ENCODE measurements at places on chromosomes 11 and 22.

- DNase-seq: no peak
Observed at GRCh38 chr22:22099194-22099486, 116.6 kb upstream of the TOP3B start.

DNA sequence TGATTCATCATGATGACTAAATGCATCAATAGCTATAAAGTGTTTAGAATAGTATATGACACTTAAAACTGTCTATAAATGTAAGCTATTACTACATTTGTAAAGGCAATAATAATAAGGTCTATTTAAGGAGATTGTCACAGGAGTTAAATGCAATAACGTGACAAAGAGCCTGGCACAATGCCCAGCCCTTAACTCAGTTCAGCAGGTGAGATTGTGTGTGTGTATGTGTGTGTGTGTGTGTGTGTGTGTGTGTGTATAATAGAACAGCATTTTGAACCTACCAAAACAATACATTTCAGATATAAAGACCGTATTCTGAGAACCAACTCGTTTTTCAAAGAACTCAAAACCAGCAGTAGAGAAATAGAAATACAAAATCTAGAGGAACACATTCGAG is 177.5 kb downstream of the MYO18B start:
- DNase-seq: no peak

DNA sequence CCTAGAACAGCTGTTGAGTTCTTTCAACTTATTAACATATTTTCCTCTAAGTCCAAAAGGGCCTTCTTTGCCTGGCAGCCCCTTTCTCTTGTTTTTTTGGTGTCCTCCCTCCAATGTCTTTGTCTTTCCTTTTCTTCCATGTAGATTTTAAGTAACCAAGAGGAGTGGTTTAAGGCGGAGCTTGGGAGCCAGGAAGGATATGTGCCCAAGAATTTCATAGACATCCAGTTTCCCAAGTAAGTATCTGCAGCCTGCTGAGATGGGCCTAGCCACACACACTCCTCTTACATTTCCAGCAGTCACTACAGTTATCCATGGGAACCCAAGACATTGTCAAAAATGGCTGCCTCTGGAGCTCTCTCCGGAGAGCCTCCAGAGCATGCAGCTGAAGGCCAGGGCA is 4.5 kb upstream of the TMA7B start:
- no peak for DNase-seq

DNA sequence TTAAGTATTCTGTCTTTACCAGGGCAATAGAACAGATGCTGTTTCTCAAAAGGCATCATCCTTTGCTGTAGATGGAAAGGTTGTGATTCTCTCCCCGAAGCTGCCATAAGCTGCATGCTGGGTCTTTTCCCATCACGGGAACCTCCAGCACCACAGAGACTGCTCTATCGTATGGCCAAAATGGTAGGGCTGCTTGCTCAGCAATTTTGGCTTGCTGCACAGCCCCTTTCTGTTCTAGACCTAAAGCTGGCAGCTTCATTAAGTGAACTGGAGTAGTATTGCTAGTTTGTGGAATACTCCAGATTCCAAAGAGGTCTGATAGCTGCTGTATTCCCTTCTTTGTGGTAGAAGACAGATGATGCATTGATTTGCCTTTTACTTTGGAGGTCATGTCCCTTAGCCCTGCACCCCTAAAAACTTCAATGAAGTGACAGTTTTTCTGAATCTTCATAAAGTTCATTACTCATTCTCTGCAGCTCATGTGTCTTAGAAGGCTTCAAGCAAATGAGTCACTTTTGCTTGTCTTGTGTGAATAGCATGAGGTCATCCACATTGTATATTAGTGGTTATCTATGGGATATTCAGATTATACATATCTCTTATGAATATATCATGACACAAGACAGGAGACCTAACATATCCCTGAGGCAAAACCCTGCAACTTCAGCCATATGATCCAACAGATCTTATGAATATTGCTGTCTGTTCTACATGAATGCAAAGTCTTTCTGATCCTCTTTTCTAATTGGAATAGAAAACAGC is 245.3 kb downstream of the FAM76B start:
- no peak for DNase-seq

GRCh38 chr22:46731246-46732040 is 6.6 kb downstream of the CERK start:
- DNase-seq: no peak

DNA sequence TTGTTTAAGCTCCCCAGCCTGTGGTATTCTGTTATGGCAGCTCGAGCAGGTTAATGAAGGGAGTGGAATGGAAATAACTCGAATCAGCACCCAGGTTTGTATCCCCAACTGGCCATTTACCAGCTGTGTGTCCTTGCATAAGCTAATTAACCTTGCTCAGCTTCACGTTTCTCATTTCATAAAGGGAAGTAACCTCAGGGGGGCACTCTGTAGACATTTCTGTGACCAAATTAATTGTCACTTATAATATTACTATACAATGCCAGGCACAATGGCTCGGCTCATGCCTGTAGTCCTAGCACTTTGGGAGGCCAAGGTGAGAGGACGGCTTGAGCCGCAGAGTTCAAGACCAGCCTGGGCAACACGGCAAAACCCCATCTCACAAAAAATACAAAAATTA is 13.8 kb downstream of the ADA2 start:
- peak; percentile 55 for DNase-seq

- DNase-seq: peak; percentile 83
Observed at GRCh38 chr11:35419184-35419829, at the start of gene SLC1A2. Gene SLC1A2, minus strand, starts transcription at chr11:35419558. Its CDS starts 592 bp downstream, at chr11:35418966.

GRCh38 chr11:121898903-121899302 is 217.1 kb downstream of the BLID start:
- DNase-seq: no peak

GRCh38 chr11:27046956-27047355 is 6.3 kb downstream of the BBOX1 start:
- DNase-seq: no peak

- no peak for DNase-seq
Observed at GRCh38 chr11:15213471-15214231, 98.9 kb downstream of the INSC start.

- DNase-seq: peak; percentile 39
Observed at GRCh38 chr11:86174101-86175046, 70.2 kb upstream of the EED start.

DNA sequence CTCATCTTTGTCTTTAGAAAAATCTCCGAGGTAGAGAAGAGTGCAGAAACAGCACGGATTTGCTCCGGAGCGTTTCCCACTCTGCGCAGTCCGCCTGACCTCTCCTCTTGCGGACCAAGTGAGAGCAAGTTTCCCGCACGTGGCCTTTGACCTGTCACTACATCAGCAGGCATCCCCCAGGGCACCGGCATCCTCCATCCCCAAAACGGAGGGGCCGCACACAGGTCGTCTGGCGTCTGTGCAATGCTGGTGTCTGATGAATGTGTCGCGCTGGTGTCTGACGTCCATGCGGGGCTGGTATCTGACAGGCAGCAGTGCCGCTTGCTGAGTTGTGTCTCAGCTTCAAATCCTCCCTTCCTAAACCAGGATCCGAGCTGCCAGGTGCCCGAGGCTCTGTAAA is 739 bp upstream of the MRGPRE start:
- DNase-seq: no peak

- DNase-seq: peak; percentile 79
Observed at GRCh38 chr22:26330971-26331625, 98.0 kb upstream of the ASPHD2 start.

DNA sequence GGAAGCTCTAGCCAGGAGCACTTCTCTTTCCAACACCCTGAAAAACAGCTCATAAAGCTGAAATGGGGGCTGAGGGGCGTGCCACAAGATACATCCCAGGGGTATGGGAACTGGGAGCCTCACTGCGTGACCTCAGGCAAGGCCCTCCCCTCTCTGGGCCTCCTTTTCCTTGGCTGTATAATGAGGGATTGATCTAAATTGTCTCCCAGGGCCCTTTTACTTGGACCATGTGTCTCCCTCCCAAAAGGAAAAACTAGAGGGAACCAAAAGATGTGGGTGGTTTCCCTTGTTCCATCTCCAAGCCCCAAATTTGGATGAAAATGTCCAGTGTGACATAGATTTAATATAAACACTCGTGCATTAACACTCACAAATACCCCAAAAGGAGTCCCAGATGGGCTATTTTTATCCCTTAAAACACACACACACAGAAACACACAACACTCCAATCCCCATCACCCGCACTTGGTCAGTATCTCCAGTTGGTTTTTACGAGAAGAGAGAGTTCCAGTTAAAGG is 25.9 kb upstream of the SMTN start:
- no peak for DNase-seq

DNA sequence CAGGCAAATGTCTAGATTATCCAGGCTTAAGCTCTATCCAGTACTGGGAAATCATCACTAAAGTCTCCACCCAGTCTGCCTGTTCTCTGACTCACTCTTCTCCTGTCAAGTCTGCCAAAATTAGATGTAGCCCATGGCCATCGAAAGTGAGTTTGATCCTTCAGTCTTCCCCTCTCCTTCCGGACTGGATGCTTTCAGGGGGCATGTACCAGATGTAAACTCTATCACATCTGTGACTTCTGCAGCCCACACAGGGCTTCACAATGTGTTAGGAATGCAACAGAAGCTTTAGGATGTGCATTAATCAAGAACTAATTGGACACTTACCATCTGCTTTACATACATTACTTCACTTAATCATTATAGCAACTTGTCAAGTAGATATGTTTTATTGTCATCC is 12.3 kb downstream of the ME3 start:
- DNase-seq: no peak

DNA sequence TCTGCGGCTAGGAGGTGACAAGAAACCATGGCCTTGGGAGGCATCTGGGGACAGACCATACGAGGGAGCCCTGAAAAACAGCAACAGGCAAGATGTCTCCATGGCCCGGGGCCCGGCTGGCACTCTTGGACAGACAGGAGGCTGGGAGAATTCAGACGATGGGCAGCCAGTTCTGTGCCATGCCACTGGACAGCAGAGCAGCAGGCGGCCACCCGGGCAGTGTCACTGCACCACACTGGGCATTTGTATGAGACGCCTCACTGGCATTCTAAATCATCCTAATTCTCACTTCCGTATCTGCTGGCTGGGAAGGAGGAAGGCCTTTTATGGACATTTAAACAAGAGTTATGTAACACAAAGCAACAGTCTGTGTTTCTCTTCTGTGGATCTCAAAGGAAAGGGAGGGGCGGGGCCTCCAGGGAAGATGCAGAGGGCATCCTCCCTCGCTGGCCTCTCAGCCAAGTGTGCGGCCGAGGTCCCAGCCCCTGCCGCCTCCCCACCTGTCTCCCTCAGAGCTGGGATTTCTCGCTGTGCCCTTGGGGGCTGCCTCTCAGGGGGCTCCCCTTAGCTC is 350.3 kb downstream of the SHANK2 start:
- no peak for DNase-seq

DNA sequence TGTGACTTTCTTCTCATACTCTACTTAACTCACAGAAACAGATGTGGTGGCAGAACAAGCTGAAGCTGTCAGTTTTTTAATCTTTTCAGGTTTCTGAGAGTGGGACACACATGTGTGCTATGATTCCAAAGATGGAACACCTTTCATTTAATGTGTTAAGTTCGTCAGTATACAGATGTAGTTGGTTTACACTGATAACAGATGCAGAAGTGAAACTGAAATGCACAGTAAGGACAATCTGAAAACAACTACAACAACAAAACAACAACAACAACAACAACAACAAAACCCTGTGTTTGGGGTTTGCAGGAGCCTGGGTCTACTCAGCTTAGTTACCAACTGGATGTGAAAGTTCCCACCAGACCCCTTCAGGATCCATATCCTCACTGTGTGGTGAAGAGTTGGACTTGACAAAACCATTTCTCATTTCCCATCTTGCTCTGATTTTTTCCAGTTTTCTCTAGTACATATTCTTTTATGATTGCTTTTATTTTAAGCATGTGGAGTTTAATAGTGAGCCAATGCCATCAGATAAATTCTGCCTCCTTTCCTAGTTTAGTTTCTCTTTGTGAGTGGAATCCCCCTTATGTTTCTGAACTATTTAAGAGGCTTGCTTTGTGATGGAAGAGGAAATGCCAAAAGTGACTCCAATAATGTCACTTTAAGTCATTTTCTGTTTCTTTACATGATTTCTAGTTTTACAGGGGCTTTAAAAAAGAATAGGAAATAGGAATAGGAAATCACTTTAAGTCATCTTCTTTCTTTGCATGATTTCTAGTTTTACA is 47.8 kb downstream of the ARHGAP42 start:
- DNase-seq: no peak

- peak; percentile 29 for DNase-seq
Observed at GRCh38 chr22:47659467-47660223, 897.2 kb downstream of the TBC1D22A start.

- peak; percentile 80 for DNase-seq
Observed at GRCh38 chr11:26993965-26994457, at the start of gene FIBIN. Gene FIBIN, plus strand, starts transcription at chr11:26994112. Its CDS starts 415 bp downstream, at chr11:26994527.

DNA sequence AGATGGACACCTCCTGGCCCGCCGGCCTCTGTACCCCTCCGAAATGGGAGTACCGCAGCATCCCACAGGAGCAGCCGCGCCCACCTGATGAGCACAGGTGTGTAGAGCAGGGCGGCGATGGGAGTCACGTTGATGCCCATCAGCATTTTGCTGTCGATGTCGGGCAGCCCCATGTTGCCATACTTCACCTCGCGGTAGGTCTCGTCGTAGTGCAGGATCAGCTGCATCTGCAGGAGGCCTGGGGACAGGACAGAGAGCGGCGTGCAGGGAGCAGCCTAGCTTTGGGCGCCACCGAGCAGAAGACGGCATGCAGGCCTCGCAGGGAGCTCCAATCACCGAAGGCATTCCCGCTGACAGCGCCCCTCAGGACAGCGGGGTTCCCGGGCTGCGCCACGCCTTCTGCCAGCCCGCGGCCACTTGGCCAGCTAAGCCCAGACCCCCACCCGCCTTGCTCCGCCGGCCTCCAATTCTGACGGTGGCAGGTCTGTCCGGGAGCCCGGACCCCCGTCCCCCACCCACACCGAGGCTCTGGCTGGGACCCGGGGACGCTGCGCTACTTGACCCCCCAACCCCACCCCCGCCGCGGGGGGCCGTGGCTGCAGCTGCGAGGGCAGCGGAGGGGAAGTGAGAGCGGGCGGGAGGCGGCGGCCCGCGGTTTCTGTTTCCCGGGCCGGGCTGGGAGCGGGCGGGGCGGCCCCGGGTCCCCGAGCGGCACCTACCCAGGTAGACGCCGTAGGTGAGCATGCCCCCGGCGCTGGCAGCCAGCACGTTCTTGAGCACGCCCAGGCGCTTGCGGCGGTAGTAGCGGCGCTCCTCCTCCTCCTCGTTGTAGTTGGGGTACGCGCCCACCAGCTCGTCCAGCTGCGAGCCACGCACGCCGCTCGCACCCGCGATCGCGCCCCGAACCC is 705 bp downstream of the UNC93B1 start:
- DNase-seq: peak; percentile 53

All from eye (tissue), 1 donor.